Inflammatory macrophage treated with lipopolysaccharide for 4 hours (primary cell): ENCODE measurements at places on chromosomes 1 and 21.

DNA sequence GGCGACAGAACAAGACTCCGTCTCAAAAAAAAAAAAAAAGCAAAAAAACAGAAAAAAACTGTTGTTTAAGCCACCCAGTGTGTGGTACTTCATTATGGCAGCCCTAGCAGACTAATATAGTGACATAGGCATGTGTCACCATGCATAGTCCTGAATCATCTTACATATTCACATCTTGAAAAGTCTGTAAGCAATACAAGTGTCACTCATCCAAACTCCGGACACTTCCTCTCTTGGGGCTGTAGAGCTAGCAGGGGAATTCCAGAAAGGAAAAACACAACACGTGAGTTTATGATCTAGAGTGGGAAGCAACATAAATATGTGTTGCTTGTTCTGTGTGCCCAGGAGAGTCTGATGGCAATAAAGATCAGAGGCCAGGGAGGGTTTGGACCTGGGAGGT is 81.6 kb upstream of the KCNE2 start:
- DNase-seq, result peak; percentile 88

DNA sequence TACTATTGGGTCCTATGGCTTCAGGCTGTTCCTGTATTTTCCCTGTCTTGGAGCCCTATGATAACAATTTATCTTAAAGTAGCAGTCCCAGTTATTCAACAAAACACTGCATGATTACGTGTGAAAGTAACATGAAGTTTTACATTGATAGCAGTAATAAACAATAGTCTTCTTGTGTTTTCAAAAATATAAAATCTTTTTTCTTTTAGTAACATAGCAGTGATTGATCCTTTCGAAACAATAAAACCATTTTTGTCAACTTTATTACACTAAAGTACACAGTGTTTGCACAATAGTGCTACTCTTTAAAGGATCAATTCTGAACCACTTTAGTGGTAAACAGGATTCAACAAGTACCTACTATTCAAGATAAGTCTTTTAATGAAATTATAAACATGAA is 90.6 kb downstream of the GPATCH2 start:
- DNase-seq, result no peak

GRCh38 chr21:25512095-25513081 is 94.9 kb downstream of the MRPL39 start:
- DNase-seq, result peak; percentile 49

GRCh38 chr1:173297798-173298391 is 90.8 kb upstream of the TNFSF4 start:
- no peak for DNase-seq

- DNase-seq, result no peak
Measured at GRCh38 chr1:96880626-96881025, 159.0 kb downstream of the PTBP2 start.

DNA sequence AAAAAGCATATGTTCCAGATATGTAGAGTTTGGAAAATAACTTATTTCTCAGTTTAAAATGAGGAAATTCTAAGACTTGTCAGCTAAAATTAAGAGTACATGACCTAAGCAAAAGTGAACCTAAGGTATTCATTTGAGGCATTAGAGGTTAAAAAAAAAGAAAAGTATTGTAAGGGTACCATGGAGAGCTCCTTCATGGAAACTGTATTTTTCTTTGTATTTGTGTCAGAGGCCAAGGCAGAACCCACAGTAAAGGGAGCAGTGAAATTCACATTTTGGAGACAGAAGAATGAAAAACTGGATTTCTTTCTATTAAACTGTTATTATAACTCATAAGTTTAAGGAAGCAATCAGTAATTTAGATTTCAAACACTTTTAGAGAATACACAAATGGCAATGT is 1494.8 kb downstream of the KCNT2 start:
- no peak for DNase-seq

DNA sequence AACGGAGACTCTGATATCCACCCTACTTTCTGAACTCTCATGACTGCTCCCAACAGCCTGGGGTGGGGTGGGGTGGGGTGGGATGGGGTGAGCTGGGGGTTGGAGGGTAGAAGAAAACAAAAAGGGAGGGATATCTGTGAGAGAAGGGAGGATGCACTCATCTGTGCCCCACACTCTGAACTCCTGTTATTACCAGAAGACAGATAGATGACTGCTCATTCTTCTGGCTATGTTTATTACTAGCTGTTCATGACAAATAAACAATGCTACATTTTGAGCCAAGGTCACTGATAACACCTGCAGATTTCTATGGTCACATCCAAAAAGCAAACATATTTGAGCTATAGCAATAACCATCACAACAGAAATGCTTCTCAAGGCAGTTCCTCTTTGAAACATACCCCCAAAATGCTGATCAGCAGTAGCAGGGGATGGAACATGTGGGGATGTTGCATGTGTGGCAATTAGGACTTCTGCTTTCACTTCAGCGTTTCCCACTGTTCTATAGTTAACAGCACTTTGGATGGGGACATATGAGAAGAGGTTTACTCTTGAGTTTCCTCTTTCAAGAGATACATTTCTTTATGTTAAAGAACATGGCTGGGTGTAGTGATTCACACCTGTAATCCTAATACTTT is 43.3 kb downstream of the GPR3 start:
- DNase-seq, result peak; percentile 95

DNA sequence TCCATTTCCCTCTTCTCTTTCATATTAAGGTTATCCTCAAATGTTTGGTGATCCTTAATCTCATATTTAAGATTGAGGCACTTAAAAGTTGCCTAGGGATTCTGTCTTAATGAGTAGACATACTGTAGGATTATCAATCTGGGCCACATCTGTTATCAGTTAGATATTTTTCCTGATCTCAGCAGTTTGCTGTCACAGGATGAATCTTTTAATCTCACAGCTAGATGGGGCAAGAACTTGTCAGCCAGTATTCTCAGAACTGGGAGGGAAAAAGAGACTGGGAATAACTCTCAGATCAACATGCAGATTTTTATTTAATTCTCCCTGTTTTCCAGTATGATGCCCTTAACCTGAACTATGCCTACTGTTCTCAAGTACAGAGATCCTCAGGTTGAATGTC is 14.0 kb downstream of the ZNF644 start:
- DNase-seq, result no peak

- DNase-seq, result no peak
Measured at GRCh38 chr1:11766429-11766776, 4.4 kb downstream of the C1orf167 start.

DNA sequence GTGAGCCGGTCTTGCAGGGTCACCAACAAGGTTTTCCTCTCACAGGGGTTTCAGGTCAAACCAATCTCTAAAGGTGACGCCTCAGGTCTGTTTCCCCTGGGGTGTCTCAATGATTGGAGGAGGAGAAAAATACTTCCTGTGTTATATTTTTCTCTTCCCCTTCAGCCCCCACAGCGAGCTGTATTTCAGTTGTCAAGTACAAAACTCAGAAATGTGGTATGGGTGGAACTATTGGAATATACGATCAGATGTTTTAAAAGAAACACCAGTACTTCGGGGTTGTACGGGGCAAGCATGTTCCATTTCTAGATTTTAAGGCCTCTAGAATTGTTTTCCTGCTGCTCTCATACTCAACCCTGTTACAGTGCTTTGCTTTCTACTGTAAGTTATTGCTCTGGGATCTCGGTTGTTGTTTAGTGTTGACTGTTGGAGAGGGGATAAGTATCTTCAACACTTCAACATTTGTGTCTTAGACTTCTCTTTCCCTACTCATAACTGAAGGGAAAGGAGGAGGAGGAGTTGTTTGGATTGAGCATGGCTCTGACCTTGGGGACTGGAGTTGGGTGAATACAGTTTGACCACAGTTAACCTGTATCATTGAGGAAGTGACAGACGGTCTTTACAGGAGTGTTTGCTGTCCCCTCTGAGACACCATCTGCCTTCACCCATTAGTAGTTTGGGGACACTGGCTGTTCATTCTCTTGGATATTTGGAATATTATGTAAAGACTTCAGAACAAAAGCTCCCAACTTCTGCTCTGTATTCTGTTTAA is 2.0 kb downstream of the MAPKAPK2 start:
- peak; percentile 32 for DNase-seq

- DNase-seq, result no peak
Measured at GRCh38 chr1:186873687-186874086, 44.9 kb downstream of the PLA2G4A start.

DNA sequence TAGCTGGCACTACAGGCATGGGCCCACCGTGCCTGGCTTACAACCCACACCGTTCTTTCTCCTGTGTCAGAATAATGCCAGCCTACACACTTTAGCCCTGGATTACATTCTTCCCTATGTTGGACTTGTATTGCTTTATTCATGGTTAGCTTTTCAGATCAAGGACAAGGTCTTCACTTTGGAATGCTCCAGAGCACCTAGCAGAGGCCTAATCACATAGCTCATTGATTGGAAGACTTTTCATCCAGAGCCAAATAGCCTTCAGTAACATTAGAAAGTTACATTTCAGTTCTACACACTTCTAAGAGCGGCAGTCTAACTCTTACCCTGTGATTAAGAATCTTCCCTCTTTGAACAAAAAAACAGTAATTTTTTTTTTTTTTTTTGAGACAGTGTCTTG is 29.4 kb upstream of the ZFYVE9 start:
- no peak for DNase-seq

DNA sequence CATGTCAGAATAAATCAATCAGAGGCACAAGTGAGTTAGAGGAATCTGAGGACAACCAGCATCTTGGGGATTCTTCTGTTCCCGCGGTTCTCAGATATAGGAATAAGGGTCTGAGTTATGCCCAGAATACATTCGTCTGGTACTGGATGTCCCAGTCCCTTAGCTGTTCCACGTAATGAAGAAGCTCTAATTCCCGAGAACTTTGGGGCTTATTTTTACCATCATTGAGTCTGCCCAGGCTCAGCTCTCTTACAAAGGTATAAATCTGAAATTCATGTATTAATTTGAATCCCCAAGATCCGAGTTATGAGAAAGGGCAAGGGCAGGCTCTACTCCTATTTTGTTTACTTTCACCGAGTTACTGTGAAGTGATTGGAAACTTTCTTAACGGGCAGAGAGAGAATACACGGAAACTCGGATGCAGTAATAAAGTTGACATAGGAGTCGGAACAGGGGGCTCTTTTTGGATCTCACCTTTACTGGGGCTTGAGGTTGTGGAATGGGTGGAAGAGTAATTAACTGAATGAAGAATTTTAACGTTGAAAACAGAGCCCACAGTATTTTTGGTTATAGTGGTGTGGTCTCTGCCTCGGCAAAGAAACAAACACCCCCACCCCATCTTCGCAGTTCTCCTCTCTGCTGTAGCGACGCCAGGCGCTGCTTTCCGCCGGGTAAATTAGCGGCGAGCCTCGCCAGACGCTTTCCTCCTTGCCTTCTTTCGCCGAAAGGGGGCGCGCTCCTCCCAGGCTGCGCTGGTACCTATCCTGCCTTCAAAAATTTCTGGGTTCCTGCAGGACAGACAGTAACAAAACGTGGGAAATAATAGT is 7.1 kb downstream of the PRRX1 start:
- no peak for DNase-seq

- DNase-seq, result no peak
Measured at GRCh38 chr1:63701187-63701586, 72.6 kb upstream of the ROR1 start.

DNA sequence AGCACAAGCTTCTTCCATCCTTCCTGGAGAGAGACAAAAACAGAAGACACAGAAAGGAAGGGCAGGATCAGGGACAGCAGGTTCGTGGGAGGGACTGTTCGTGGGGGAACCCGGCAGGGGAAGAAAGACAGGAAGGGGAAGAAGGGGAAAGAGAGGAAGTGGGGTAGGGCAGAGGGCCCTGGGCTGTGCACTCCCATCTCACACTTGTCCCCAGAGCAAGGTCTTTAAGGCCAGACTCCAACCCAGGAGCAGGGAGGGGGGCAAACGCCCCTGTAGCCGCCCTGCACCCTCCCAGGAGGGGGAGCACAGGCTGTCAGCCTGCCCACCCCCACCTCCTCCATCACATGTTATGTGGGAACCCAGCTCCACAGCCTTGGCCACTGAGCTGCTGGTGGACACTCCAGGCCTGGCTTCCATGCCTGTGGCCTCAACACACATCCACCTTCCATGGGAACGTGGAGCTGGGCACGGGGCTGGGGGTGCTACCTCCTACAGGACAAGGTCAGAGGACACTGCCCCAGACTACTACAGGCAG is 9.3 kb downstream of the SLC19A1 start:
- DNase-seq, result peak; percentile 35

- no peak for DNase-seq
Measured at GRCh38 chr1:27536010-27536757, 46.2 kb upstream of the WASF2 start.

GRCh38 chr1:48341221-48341620 is 118.7 kb downstream of the SLC5A9 start:
- no peak for DNase-seq

DNA sequence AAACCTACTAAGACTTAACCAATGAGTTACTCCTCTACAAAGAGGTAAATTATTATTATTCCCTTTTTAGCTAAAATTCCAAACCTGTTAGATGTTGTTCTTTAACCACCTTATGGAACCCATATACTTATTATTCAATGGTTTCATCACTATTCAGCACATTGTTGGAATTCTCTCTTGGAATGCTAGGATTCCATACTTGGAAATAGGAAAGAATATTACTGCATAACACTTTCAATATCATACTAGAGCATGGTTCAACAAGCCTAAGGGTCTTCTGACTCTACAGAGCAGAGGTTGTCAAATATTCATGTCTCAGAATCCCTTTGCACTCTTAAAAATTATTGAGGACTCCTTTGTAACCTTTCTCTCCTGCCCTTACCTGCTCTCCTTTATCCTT is 69.4 kb downstream of the DEGS1 start:
- no peak for DNase-seq

DNA sequence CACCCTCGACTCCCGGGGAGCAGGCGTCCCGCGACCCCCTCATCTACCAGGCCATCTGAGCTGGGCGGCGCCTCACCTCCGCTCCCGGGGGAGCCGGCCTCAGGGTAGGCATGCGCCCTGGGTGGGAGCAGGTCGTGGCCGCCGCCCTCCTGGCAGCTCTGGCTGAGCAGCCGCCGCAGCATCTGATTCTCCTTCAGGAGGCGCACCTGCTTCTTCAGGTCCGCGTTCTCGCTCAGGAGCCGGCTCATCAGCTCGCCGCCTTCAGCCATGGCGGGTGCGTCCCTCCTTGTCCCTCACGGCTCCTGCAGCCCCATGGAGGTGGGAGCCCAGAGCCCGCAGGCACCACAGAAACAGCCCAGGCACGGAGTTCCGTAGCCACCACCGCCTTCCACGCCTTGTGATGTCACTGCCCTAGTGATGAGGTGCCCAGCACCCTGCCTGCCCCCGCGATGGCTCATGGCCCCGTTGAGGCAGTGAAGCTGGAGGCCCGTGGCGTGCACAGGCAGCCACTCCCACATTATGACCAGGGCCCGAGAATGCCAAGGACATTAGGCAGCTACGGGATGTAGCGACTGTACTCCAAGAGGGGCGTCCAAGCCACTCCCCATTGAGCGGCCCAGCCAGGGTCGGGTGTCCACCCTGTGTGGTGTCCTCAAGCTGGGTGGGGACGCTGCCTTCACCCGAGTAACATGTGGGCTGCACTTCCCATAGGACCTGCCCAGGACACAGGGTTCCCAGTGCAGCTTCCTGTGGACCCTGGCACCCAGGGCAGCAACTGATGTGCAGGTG is 1.5 kb downstream of the SPATC1L start:
- DNase-seq, result no peak

- DNase-seq, result no peak
Measured at GRCh38 chr1:40819101-40819500, 35.5 kb downstream of the KCNQ4 start.
